ENCODE measurements at places on chromosomes 12 and 14.

GRCh38 chr12:112151766-112152541, 26.6 kb downstream of the TRAFD1 start:
- no peak for DNase-seq

GRCh38 chr14:99234961-99235571, 36.9 kb downstream of the BCL11B start:
- DNase-seq, result peak; percentile 56

- DNase-seq, result no peak
Observed at GRCh38 chr12:129373746-129374145, 520.5 kb downstream of the GLT1D1 start.

DNA sequence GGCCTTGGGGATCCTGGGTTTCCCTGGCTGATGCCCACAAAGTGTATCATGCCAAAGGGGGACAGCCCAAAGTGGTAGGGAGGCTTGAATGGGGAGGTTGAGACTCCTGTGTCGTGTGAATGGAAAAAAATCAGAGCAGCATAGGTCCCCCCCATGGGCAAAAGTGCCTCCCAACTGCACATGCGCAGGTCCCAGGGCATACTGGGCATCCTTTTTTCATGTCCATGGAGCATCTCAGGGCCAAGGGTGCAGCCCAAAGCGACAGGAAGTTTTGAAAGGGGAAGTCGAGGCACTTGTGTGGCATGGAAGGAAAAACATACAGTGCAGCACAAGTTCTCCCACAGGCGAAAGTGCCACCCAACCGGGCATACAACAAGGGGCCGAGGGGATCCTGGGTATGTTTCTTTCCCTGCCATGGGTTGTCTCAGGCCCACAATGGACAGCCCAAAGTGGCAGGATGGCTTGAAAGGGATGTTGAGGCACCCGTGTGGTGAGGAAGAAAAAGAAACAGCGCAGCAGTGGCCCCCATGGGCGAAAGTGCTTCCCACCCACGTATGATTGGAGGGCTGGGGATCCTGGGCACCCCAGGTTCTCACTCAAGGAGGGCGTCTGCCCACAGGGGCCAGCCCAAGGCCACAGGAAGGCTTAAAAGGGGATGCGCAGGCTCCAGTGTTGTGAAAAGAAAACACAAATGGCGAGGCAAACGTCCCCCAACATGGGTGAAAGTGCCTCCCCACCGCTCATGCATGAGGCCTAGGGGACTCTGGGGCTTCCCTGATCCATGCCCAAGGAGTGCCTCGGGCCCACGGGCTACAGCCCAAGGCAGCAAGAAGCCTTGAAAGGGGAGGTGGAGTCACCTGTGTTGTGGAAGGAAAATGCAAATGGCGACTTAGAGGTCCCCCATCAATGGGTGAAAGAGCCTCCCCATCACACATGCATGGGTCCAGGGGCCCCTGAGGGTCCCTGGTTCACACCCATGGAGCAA, 573.7 kb downstream of the ALG10 start:
- DNase-seq, result no peak

DNA sequence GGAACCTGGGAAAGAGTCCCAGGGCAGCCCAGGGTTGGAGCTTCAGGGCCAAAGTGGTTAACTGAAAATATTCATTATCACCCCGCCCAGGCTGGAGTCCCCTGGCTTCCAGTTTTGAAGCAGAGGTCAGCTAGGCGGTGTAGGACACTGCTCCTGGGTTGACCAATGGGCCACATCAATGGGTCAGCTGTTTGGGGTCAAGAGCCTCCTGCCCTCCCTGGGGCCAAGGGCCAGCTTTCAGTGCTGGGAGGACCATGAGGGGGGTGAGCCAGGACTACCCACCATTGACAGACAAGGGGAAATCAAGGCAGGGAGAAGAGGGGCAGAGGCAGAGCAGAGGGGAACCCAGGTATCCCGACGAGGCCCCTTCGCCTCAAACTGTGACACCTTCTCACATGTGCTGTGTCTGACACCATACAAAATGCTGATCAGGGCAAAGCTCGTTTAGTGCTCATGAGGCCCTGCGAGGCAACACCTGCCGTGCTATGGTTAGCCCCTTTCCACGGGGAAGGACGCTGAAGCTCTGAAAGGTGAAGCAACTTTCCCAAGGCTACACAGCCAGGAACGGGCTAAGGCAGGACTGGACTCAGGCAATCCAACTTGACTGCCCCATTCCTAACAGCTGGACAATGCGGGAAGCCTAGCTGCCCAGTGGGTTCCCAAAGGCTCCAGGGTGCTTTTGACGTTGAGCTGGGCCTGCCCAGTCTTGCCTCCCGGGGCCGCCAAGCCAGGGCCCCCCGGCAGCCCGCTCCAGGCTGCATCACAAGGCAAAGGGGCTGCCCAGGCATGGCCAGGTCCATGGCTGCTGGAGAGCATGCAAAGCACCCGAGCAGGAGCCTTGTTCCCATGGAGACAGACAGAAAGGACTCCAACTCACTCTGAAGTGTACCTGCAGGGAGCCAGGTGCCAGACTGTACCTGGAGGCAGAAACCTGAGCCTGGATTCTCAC, 2.0 kb downstream of the SYNE3 start:
- DNase-seq, result no peak

- DNase-seq, result no peak
Observed at GRCh38 chr14:39912192-39913100, 480.2 kb upstream of the FBXO33 start.

All from stimulated activated CD4-positive, alpha-beta T cell treated with anti-CD3 and anti-CD28 coated beads, Interleukin-2, amount 100 ng/mL, for 48 hours (primary cell).